Left forelimb (tissue), 1 donor: ENCODE measurements at places on chromosomes 6 and 20.

GRCh38 chr6:108524528-108525248 is 36.0 kb upstream of the FOXO3 start:
- DNase-seq = no peak

- DNase-seq = no peak
Measured at GRCh38 chr20:48461091-48461734, 366.6 kb downstream of the PREX1 start.

- no peak for DNase-seq
Measured at GRCh38 chr6:74764486-74764885, 441.4 kb downstream of the COL12A1 start.

DNA sequence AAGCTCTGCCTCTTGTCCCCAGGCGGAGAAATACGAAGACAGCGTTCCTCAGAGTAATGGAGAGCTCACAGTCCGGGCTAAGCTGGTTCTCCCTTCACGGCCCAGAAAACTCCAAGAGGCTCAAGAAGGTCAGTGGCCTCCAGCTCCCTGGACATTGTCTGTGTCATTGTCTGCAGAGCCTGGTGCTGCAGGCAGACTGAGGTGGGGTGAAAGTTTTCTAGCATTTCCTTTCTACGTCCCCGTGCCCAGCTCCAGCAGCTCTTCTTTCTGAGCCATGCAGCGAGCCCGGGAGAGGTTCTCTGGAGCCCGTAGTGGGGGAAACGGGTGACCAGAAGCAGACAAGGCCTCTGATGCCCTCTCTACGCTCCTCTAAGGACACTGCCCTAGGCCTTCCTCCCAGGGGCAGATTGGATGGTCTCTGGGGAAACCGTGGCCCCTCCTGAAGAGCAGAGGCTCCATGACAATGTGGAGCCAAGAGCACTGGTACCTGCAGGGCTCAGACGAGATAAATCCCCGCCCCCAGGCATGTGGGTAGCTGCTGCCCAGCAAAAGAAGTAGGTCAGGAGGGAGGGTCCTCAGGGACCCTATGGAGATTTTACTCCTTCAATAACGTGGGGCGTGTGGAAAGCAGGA is 58.4 kb downstream of the EZR start:
- no peak for DNase-seq

DNA sequence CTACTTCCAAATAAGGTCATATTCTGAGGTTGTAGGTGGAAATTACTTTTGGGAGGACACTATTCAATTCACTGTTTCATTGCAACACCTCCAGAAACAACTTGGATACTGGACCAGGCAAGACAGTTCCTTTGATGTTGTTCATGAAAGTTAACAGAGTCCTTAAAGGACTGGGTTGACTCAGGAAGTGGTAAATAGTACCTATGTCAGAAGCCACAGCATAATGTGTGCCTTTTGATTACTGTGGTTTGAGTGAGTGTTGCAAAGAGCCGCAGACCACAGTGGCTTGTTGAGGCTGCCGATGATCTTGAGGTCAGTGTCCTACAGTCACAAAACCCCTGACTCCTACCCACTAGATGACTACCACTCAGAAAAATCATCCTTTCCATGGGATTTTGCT is 10.9 kb downstream of the IL20RA start:
- no peak for DNase-seq
